AG20443 (cell line): ENCODE measurements at places on chromosomes 16 and 17.

GRCh38 chr16:67474551-67475455 lies 6.2 kb downstream of the ATP6V0D1 start:
- DNase-seq = no peak

- DNase-seq = no peak
These were observed 15.8 kb downstream of the TSPOAP1 start for GRCh38 chr17:58312829-58313228.

GRCh38 chr17:29162909-29163341 lies 17.3 kb downstream of the MYO18A start:
- peak; percentile 23 for DNase-seq

DNA sequence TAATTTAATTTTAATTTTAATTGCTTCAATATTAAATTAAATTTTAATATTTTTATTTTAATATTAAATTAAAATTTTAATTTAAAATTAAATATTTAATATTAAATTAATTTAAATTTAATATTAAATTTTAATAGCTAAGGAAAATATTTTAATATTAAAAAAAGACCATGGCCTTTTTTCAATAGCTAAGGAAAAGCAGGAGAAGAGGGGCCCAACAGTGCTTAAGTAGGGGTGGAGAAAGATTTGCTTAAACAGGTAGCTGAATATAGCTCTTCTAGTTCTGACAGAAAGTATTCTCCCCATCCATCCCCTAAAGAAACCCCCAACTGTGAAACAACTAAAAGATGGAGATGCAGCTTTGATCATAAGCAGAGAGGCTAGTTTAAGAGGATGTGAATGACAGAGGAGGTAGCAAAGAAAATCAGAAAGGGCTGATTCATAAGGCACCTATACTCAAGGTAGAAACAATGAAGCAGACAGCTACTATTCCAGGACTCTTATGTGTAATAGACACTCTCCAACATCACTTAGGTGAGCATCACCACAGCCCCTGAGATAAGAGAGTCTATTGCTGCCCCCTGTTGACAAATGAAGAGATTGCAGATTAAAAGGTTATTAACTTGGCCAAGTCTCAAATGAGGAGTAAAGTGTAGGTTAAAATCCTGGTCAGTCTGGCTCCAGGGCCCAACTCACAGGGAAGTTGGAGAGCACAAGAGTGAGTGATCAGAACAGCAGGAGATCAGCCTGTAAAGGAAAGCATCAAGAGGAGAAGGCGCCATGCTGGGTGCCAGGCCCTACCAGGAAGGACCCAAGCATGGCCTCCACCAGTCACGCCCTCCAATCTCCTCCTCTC lies 7.8 kb upstream of the RNASEK start:
- DNase-seq = peak; percentile 60

- no peak for DNase-seq
These were observed 108.2 kb upstream of the RBBP6 start for GRCh38 chr16:24430954-24431760.

DNA sequence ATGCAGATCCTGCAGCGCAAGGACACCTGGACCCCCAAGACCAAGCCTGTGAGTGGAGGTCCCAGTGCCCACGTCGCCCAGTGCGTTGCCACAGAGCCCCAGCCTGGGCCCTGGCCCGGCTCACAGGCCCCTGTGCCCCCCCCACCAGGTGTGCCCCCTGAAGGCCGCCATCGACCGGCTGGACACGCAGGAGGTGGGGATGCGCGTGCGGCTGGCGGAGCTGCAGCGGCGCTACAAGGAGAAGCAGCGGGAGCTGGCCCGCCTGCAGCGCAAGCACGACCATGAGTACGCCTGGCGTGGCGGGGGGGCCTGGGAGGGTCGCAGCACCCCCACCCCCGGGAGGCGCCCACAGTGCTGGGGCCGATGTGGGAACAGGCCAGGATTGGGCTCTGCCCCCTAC lies 56.6 kb downstream of the BAHCC1 start:
- DNase-seq = no peak

- peak; percentile 56 for DNase-seq
These were observed 246.9 kb upstream of the KCNJ16 start for GRCh38 chr17:69828087-69828486.

- DNase-seq = no peak
These were observed 57.7 kb downstream of the TIMM22 start for GRCh38 chr17:1054656-1055055.

DNA sequence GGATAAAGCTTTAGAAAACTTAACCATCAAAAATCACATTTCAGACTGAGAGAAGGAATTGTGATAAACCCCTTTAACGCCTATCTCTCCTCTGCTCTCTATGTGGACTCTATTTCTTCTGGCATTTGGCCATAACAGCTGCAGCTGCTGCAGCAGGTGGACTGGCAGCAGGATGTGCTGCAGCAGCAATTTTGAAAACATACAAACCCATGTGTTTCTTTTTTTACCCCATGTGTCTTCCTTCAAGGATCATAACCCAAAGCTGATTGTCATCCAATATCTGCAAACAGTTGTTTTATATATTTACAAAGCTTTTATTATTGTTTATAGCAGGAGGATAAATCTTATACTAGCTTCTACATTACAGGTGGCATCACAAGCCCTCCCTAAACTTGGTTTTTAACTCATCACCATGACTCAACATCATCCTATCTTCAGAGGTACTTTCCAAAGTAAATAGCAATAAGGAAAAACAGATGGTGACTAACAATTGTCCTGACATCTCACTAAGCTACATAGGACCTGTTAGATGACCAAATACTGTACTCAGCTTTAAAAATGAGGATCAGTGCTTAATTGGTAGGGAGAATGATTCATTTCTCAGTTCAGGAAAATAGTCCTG lies 14.5 kb upstream of the KRTAP9-2 start:
- peak; percentile 36 for DNase-seq

- no peak for DNase-seq
These were observed 7.1 kb upstream of the PIEZO1 start for GRCh38 chr16:88792078-88792550.

GRCh38 chr17:59627770-59628171 lies 8.1 kb downstream of the CLTC start:
- no peak for DNase-seq

DNA sequence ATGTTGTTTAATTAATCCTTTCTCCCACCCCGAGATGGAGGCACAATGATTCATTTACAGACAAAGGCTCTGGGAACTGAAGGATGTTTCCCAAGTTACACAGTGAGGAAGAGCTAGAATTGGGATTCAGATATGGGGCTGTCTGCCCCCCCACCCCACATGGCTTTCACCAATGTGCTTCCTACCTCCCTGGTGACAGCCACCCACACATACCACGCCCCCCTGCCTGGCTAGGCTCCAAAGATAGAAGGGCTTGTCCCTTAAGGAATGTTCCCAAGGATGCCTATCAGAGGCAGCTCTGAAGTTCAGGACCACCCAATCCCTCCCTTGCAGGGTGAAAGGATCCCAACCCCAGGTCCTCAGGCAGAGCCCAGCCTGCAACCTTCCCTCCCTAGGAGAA lies 32.9 kb downstream of the CFAP20 start:
- DNase-seq = no peak
